ENCODE measurements at places on chromosomes 2 and 18.

- H3K4me1 ChIP-seq, result no peaks in the 10 kb centered on the region
- no peaks in the 10 kb centered on the region for H3K36me3 ChIP-seq
- H3K27ac ChIP-seq, result no peak overlapping the region
- DNase-seq, result no peak
- H3K4me3 ChIP-seq, result no peak overlapping the region
Measured at GRCh38 chr2:9831670-9832069, 11.6 kb upstream of the TAF1B start.

GRCh38 chr2:217279140-217279539, 419.3 kb upstream of the TNP1 start:
- no peak for DNase-seq
- no peak overlapping the region for H3K27ac ChIP-seq

GRCh38 chr2:221397187-221397586, 174.9 kb downstream of the EPHA4 start:
- H3K36me3 ChIP-seq, result no peaks in the 10 kb centered on the region
- no peak overlapping the region for H3K4me3 ChIP-seq
- no peak overlapping the region for H3K27ac ChIP-seq
- no peaks in the 10 kb centered on the region for H3K4me1 ChIP-seq
- no peak for DNase-seq

DNA sequence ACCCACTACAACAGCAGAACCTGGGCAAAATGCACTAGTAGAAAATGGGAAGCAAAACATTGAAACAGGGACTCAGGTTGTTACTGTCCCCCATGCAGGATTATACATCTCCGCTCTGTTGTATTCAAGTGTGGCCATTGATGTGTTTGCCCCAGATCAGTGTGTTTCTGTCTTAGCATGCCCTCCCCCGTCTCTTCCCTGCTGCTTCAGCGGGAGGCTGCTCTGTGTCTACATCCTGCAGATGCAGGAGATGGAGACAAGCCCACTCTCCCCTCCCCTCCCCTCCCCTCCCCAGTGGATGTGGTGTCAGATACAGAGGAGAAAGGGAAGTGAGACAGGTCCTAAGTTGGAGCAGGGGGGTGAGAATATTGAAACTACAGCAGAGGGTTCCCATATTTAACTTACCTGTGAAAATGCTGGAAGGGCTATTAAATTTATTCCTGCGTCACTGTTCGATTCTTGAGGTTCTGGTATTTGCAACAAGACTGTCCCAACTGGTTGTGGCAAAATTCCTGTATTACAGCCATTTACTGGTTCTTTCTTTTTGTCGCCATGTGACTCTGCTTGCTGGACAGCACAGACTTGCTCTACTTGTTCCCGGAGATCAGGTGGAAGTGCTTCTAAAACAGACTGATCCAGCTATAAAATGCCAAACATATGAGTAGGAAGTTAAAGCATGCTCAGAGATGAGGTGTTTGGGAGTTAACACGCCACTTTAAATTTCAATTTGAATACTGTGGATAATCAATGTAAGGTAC, 67.0 kb downstream of the EIF5B start:
- DNase-seq, result peak; percentile 1
- no peaks in the 10 kb centered on the region for H3K27me3 ChIP-seq
- peaks cover 31% of the 10 kb centered on the region for H3K4me1 ChIP-seq
- H3K27ac ChIP-seq, result peak overlapping the region; percentile 83
- H3K4me3 ChIP-seq, result no peak overlapping the region

- H3K27ac ChIP-seq, result no peak overlapping the region
- no peak for DNase-seq
- no peaks in the 10 kb centered on the region for H3K4me1 ChIP-seq
Measured at GRCh38 chr2:21821672-21822227, 698.0 kb downstream of the TDRD15 start.

DNA sequence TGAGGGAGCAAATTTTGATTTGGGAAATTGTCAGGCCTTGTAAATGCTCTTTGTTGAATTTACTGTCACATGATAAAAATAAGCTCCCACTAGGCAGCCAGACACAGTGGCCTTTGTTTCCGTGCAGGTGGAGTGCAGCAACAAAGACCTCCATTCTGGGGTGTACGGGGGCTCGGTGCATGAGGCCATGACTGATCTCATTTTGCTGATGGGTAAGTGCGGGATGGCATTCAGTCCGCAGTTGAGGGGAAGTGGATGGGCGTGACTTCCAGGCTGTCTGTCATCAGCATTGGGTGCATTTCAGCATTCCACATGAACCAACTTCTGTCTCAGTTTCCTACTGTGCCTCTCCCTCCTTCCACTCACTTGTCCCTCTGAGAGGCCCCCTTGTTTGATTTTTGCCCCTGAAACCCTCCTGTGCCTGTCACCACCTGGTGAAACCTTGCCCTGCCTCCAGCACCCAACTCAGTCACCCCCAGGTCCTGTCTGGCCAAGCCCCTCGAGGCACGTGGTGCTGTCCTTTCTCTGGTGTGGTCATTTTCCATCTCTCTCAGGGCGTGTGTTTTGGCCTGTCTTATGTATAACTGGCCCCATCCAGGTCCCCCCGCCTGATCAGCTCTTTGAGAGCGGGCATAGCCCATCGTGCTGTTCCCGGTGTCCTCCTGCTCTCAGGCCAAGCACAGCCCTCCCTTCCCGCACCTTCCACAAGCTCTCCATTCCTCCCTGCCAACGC, 16.3 kb downstream of the CNDP2 start:
- DNase-seq, result no peak
- no peak overlapping the region for H3K4me3 ChIP-seq
- H3K27me3 ChIP-seq, result no peaks in the 10 kb centered on the region
- peaks cover 15% of the 10 kb centered on the region for H3K36me3 ChIP-seq

- no peaks in the 10 kb centered on the region for H3K36me3 ChIP-seq
- no peaks in the 10 kb centered on the region for H3K27me3 ChIP-seq
- H3K27ac ChIP-seq, result no peak overlapping the region
- no peak for DNase-seq
- no peak overlapping the region for H3K4me3 ChIP-seq
Measured at GRCh38 chr2:118632921-118633320, 214.5 kb downstream of the EN1 start.

GRCh38 chr2:96540136-96540535, 3.6 kb downstream of the ARID5A start:
- H3K4me1 ChIP-seq, result peaks cover 10% of the 10 kb centered on the region
- no peak for DNase-seq
- H3K36me3 ChIP-seq, result no peaks in the 10 kb centered on the region
- no peak overlapping the region for H3K4me3 ChIP-seq
- no peak overlapping the region for H3K27ac ChIP-seq
- peaks cover 35% of the 10 kb centered on the region for H3K27me3 ChIP-seq

- no peaks in the 10 kb centered on the region for H3K36me3 ChIP-seq
- no peaks in the 10 kb centered on the region for H3K27me3 ChIP-seq
- peaks cover 37% of the 10 kb centered on the region for H3K4me1 ChIP-seq
- DNase-seq, result peak; percentile 85
- peak overlapping the region; percentile 12 for H3K4me3 ChIP-seq
Measured at GRCh38 chr18:5601188-5601624, 57.4 kb upstream of the EPB41L3 start.

DNA sequence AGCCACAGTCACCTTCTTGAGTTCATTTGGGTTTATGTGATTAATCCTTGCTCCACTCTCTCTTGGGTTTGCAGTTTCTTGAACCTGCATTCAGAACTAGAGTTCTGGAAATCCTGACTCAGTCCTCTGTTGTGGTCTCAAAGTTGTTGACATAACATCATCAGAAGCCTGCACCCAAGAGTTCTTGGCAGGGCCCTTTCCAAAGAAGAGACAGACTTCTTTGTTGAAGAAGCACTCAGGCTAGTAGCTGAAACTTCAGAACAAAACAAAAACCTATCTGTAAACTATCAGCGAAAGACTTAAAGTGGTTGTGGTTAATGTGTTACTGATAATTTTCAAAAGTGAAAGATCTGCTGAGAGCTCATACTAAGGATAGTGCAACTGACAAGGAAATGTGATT, 120.8 kb downstream of the FAM168B start:
- H3K36me3 ChIP-seq, result no peaks in the 10 kb centered on the region
- H3K4me3 ChIP-seq, result no peak overlapping the region
- peaks cover 8% of the 10 kb centered on the region for H3K27me3 ChIP-seq
- no peak overlapping the region for H3K27ac ChIP-seq

DNA sequence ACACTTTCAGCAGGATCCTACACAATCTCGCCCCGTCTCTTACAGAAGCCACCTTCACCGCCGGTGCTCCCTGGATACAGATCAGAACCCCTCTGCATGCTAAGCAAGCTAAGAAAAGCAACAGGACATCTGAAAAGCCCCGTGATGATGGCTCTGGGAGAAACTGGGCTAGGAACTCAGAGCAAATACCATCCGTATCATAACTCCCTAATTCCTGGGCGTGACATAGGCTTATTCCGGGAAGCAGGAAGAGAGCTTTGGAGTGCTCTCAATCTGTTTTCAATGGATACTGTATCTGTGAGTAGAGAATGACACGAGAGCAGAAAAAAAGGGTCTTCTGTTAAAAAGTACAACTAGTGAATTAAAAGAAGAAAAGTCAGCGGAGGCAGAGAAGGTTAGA, 121.6 kb downstream of the SPP2 start:
- no peak overlapping the region for H3K4me3 ChIP-seq

DNA sequence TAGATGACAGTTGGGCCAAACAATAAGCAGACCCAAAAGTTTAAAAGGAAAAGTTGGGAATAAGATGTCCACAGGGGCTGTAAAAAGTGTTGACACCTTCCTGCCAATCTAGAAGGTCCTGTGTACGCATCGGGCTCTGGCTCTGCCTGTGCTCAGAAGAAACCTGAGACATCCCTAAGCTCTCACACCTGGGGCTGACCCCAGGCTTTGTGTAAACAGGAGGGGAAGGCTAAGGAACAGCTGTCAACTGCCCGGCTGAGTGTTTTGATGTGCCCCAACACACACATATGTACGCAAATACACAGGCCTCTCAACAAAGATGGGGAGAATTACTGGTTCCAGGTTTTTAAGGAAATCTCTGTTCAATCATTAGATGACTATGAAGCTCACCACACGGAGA, 59.5 kb downstream of the TMEM131 start:
- peaks cover 49% of the 10 kb centered on the region for H3K4me1 ChIP-seq
- H3K36me3 ChIP-seq, result no peaks in the 10 kb centered on the region
- H3K27me3 ChIP-seq, result no peaks in the 10 kb centered on the region

- H3K27me3 ChIP-seq, result no peaks in the 10 kb centered on the region
- peaks cover 31% of the 10 kb centered on the region for H3K36me3 ChIP-seq
- no peak overlapping the region for H3K27ac ChIP-seq
- DNase-seq, result no peak
- peaks cover 12% of the 10 kb centered on the region for H3K4me1 ChIP-seq
Measured at GRCh38 chr2:208280234-208280633, 14.2 kb downstream of the PIKFYVE start.

DNA sequence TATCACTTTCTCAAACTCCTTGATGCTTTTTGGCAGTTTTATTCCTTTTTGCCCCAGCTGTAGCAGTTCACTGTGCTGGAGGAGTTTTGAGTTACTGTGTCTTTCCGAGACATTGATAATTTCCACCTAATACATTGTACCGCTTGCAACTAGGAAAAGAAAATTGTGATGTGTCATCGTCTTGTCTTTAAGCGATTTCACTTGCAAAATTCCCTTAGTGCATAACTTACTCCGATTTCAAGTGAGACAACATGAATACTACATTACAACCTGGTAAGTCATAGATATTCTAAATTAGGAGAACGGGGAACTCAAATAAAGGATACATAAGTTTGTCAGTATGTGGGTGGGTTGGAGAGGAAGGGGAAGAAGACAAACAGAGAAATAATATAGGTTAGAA, 340.5 kb upstream of the KYNU start:
- H3K27me3 ChIP-seq, result no peaks in the 10 kb centered on the region
- no peak for DNase-seq
- no peak overlapping the region for H3K4me3 ChIP-seq
- no peaks in the 10 kb centered on the region for H3K36me3 ChIP-seq
- no peak overlapping the region for H3K27ac ChIP-seq
- no peaks in the 10 kb centered on the region for H3K4me1 ChIP-seq

- no peaks in the 10 kb centered on the region for H3K36me3 ChIP-seq
- no peak overlapping the region for H3K4me3 ChIP-seq
- no peak overlapping the region for H3K27ac ChIP-seq
- no peaks in the 10 kb centered on the region for H3K4me1 ChIP-seq
- no peaks in the 10 kb centered on the region for H3K27me3 ChIP-seq
- no peak for DNase-seq
Measured at GRCh38 chr18:74040008-74040407, 107.6 kb downstream of the FBXO15 start.

GRCh38 chr18:51578406-51578980, 381.0 kb upstream of the MEX3C start:
- no peak for DNase-seq
- no peaks in the 10 kb centered on the region for H3K4me1 ChIP-seq
- H3K4me3 ChIP-seq, result no peak overlapping the region
- H3K36me3 ChIP-seq, result no peaks in the 10 kb centered on the region
- H3K27me3 ChIP-seq, result peaks cover 13% of the 10 kb centered on the region

- no peaks in the 10 kb centered on the region for H3K36me3 ChIP-seq
- no peaks in the 10 kb centered on the region for H3K27me3 ChIP-seq
- no peak for DNase-seq
- H3K4me3 ChIP-seq, result no peak overlapping the region
- H3K4me1 ChIP-seq, result no peaks in the 10 kb centered on the region
Measured at GRCh38 chr18:2448565-2449151, 122.6 kb downstream of the METTL4 start.

DNA sequence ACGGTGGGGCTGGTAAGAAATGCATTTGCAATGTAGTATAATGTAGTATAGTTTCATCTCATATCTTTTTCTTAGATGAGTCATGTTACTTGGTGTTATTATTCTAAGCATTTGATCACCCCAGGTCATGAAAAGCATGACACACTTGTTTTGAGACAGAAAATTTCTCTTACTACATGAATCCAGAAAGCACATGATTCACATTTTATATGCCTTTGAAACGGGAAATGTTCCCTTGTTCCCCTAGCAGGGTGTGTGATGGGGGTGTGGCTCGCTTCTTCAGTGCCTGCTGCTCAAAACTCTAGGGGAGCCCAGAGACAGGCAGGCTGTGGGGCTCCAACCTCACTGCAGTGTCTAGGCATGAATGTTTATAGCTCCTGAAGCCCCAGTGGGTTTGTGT, 116.0 kb upstream of the RAB27B start:
- no peak overlapping the region for H3K4me3 ChIP-seq
- no peak for DNase-seq
- H3K36me3 ChIP-seq, result no peaks in the 10 kb centered on the region
- no peak overlapping the region for H3K27ac ChIP-seq

- no peak for DNase-seq
- no peaks in the 10 kb centered on the region for H3K36me3 ChIP-seq
- H3K4me1 ChIP-seq, result no peaks in the 10 kb centered on the region
Measured at GRCh38 chr2:139514951-139515350, 734.8 kb upstream of the NXPH2 start.

GRCh38 chr2:241123816-241124536, 21.9 kb upstream of the MTERF4 start:
- no peak overlapping the region for H3K27ac ChIP-seq
- DNase-seq, result no peak
- H3K27me3 ChIP-seq, result no peaks in the 10 kb centered on the region
- H3K4me1 ChIP-seq, result no peaks in the 10 kb centered on the region
- H3K36me3 ChIP-seq, result no peaks in the 10 kb centered on the region
- H3K4me3 ChIP-seq, result no peak overlapping the region

GRCh38 chr18:34976534-34976898, 64.7 kb upstream of the MAPRE2 start:
- peaks cover 70% of the 10 kb centered on the region for H3K27me3 ChIP-seq
- H3K4me1 ChIP-seq, result no peaks in the 10 kb centered on the region
- DNase-seq, result no peak
- peak overlapping the region; percentile 68 for H3K4me3 ChIP-seq
- no peaks in the 10 kb centered on the region for H3K36me3 ChIP-seq

All from cardiac muscle cell (in vitro differentiated cells and primary cell).